ENCODE measurements at places on chromosomes 4 and X.
A peak's percentile ranks its signal among the peaks of the same experiment; 100 is the strongest.

GRCh38 chr4:53233114-53233795 is 132.6 kb downstream of the SCFD2 start:
- DNase-seq: peak; percentile 75

DNA sequence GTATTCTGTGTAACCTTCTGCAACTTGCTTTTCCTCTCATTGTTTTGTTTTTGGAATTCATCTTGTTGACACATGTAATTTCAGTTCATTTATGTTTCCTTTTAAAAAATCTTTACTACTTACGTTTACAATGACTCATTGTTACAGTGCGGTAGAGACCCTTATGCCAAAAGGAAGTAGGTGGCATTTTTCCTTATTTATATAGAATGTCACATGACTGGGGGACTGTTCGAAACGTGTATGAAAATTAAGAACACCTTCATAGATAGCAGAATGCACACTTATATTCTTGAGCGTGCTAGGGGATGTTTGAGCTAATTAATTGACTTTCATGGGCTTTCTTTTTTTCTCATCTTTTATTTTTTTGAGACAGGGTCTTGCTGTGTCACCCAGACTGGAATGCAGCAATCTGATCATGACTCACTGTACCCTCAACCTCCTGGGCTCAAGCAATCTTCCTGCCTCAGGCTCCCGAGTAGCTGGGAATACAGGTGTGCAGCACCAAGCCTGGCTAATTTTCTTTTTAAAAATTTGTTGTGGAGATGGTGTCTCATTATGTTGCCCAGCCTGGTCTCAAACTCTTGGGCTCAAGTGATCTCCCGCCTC is 7.3 kb downstream of the REPS2 start:
- no peak for DNase-seq

DNA sequence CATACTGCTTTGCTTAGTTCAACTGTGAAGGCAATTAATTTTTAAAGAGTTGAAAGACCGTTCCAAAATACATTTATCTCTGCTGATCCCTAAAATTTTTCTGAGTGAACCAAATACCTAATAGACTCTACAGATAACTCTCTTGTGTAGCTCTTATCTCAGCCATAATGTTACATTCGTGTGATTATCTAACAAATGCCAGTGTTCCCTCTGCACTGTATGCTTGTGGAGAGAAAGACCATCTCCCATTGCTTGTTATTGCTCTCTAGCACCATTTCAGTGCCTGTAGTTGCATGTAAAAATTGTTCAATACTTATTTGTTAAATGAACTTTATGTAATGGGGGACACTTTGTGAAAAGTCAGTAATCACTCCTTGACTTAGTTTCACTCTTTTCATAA is 81.3 kb upstream of the ATOH1 start:
- no peak for DNase-seq

DNA sequence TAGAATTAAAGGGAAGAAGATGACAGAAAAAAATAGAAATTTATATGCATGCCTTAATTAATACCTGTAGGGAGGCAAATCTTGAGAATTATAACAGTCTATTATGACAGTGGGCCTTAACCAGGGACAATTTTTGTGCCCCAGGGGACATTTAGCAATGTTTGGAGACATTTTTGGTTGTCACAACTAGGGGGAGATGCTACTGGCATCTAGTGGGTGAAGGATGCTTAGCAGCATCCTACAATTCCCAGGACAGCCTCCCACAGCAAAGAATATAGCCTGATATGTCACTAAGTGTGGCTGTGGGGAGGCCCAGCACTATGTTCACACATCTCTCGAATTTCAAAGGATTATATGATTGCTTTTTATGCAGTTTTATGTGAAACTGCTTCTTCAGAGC is 10.5 kb downstream of the GPR82 start:
- DNase-seq: peak; percentile 26

GRCh38 chr4:14916554-14917297 is 85.6 kb upstream of the CPEB2 start:
- no peak for DNase-seq

DNA sequence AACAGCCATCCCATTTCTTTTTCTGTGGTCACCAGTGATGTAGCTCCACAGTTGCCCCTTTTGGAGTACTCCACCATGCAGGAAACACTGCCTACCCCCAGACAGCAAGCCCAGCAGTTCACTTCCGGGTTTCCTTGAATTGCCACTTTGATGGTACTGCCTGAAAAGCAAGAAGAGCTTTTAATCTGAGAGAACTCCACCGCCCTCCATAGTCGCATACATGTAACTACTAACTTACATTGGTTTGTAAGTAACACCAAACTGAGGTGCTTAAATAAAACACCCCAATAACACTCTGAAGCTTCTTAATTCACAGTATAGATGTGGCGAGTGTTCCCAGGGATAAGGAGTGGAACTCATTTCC is 53.6 kb upstream of the HPSE start:
- no peak for DNase-seq

DNA sequence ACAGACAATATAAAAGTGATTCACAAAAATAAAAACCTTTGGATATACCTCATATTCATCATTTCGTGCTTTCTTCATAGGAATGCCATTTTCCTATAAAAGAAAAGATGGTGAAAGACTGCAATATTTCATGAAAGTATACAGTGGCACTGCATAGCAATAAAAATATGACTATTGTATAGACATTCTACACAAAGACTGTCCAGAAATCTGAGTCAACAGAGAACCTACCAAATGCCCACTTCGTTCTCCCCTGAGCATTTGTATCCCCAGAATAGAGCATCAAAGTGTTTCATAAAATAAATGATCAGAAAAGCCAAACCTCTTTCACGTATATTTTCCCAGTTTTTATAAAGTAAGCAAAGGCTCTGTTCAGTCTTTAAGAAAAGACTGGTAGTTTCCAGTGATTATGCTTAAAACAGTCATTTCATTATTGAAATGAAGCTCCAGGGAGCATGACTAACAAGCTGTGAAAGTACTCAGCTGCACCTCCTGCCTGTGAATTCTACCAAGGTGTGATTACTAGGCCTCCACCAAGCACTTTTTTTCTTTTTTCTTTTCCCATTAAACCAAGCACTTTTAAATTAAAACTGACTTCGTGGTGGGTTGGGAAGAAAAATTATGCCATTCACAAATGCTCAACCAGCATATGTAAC is 20.2 kb downstream of the PPA2 start:
- DNase-seq: no peak

Measured in Kasumi-1 (cell line).